ENCODE measurements at places on chromosomes 11 and 22.

- peak; percentile 55 for DNase-seq
Observed at GRCh38 chr11:61971248-61972111, 4.0 kb upstream of the FTH1 start.

GRCh38 chr11:44000731-44001130, 47.0 kb upstream of the ACCSL start:
- DNase-seq, result no peak

GRCh38 chr11:45475173-45475572, 189.0 kb upstream of the SYT13 start:
- DNase-seq, result no peak

DNA sequence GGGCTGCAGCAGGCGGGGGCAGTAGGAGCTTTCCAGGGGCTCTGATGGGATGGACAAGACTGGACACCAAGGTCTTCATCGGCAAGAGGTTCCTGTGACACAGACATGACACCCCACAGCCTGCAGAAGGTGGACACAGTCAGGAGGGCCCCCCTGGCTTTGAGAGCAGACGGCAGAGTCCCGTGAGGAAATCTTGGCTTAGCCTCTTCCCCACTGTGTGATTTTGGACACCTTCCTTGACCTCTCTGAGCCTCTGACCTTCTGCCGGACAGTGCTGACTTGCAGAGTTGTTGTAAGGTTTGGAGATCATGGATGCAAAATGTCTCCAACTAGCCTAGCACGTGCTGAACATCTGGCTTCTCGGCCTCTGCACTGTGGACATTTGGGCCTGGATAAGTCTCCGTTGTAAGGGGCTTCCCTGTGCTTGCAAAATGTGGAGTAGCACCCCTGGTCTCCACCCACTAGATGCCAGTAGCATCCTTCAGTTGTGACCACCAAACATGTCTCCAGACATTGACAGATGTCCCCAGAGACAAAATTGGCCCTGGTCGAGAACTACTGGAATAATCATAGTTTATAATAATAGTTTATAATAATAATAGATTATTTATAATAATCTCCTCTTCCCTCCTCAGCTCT, 54.6 kb downstream of the MCM5 start:
- no peak for DNase-seq

DNA sequence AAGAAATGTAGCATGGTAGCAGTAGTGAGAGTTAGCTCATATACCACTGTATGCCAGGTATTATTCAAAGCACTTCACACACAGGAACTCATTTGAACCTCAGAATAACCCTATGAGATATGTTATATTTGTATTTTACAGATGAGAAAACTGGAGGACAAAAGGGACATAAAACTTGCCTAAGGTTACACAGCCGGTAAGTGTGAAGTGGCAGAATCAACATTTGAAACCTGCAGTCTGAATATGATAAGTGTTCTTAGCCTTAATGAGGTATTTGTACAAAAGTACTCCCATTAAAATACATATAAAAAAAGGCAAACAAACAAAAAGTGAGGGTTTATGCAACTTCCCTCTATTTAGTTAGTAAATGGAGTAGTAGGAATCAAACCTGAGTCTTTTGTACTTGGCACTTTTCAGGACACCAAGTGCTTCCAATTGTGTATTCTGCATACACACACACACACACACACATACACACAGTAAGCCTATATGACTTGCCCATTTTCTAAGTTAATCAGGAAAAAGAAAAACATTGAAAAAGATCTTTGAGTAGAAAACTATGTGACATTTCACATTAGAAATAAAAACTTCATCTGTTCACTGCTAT, 223.9 kb upstream of the FOLH1 start:
- DNase-seq, result no peak

GRCh38 chr11:41379084-41379483, 80.4 kb downstream of the LRRC4C start:
- DNase-seq, result no peak

- no peak for DNase-seq
Observed at GRCh38 chr11:84573868-84574267, 1053.3 kb downstream of the DLG2 start.

DNA sequence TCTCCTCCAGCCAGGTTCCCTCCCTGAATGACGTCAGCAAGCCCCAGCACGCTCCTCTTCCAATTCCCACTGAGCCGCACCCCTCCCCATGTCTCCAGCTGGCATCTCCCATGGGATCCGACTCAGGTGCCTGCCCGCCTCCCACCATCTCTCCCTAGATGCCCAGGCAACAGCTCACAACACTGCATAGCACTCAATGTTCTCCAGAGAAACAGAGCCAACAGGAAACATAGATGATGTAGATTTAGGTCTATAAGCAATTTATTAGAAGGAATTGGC, 532.3 kb downstream of the BRD1 start:
- DNase-seq, result no peak

DNA sequence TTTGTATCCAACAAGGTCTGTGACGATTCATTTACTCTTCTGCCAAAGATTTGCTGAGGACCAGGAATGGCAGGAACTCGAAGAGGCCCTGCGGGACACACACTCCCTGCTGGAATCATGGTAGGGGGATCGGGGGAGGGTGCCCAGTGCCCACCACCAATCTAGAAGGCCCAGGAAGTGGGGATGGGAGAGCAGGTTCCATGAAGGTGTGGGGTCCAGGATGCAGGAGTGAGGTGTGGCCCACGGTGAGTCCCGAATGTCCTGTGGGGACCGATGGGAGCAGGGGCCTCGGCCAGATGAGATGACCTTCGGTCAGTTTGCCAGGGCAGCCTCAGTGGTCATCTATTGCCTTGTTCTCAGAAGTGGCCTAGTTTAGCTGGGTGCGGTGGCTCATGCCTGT, 492.7 kb downstream of the BRD1 start:
- DNase-seq, result no peak

- no peak for DNase-seq
Observed at GRCh38 chr11:58801974-58802545, 42.4 kb downstream of the GLYATL2 start.

- no peak for DNase-seq
Observed at GRCh38 chr11:76835928-76836612, 24.6 kb upstream of the ACER3 start.

DNA sequence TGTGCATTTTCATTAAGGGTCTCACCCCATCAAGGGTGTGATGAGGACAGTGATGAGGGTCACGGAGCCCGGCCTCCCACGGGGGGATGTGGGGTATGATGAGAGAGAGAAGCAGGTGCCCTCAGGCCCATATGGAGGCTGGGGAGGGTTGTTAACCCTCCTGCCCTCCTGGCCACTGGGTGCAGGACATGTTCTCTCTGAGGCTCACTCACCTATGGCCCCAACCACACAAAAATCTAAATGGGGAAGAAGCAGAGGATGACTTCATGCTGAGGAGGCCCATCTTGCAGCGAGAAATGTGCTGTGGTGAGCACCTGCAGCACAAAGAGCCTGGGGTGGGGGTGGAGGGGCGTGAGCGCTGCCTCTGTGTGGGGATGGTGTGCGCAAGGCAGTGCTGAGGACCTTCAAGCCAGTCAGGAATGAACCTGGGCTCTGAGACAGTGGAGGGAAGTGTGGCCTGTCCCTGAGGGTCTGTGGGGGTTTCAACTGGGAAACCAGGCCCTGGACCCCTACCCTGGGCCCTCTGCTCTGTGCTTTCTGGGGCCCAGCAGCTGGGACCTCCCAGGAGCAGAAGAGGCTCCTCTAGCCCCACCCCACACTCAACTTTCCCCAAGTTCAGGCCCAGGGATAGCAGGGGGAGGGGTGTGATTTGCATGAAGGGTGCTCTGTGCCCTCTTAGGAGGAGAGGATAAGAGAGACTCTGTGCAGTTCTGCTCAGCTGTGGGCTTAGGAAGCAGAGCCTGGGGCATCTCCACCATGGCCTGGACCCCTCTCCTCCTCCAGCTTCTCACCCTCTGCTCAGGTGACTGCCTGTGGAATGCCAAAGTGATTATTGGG, 43.0 kb upstream of the TOP3B start:
- no peak for DNase-seq

GRCh38 chr22:43985532-43985931, 30.3 kb downstream of the SAMM50 start:
- no peak for DNase-seq

DNA sequence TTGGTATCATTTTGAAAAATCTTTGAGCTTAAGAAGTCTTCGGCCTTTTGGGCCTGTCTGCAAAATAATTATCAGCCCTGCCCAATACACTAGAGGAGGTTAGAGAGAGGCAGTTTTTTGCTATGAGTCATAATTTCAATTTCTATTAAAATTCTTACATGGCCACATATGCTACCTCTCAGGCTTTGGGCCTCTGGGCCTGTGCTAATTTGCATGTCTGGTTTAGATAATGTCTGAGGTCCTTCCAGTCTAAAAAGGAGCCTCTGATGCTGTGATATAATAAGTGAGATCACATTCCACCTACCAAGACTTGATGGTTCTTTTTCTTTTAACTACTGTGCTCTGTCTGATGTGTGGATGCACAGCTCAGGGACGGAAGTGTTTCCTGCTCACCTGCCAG, 70.8 kb downstream of the KCNJ1 start:
- DNase-seq, result no peak

- DNase-seq, result no peak
Observed at GRCh38 chr11:43434893-43435292, 76.2 kb downstream of the TTC17 start.

GRCh38 chr11:104256525-104256924, 92.6 kb upstream of the PDGFD start:
- no peak for DNase-seq

DNA sequence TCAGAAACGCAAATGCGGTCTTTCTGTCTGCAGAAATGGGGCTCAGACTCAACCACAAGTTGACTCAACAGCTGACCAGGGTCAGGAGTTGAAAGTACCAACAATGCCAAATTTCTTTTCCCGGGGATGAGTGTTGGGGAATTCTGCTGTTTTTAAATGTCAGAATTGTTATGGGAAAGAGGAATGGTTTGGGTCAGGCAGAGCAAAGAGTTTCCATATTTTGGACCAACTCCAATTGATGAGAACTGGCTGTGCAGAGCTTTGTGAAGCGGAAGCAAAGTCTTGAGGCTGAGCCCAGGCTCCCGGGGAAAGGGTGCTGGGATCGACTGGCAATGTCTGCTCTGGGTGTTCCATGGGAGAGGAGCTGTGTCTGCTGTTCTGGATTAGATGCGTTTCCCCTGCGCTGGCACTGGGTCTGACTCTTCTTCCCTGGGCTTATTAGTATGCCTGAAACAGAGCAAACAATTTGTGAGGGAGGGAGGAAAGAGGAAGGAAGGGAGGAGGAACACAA, 36.2 kb downstream of the TXN2 start:
- no peak for DNase-seq

- DNase-seq, result no peak
Observed at GRCh38 chr22:45265535-45265934, 19.2 kb upstream of the UPK3A start.

All from CD4-positive, alpha-beta T cell treated with Interleukin-17A for 1 hour (primary cell).